ENCODE measurements at places on chromosomes 1 and 21.

- DNase-seq = no peak
Observed at GRCh38 chr1:55037733-55038551, 1.4 kb upstream of the PCSK9 start.

- peak; percentile 36 for DNase-seq
Observed at GRCh38 chr21:25582888-25583287, 24.4 kb downstream of the MRPL39 start.

DNA sequence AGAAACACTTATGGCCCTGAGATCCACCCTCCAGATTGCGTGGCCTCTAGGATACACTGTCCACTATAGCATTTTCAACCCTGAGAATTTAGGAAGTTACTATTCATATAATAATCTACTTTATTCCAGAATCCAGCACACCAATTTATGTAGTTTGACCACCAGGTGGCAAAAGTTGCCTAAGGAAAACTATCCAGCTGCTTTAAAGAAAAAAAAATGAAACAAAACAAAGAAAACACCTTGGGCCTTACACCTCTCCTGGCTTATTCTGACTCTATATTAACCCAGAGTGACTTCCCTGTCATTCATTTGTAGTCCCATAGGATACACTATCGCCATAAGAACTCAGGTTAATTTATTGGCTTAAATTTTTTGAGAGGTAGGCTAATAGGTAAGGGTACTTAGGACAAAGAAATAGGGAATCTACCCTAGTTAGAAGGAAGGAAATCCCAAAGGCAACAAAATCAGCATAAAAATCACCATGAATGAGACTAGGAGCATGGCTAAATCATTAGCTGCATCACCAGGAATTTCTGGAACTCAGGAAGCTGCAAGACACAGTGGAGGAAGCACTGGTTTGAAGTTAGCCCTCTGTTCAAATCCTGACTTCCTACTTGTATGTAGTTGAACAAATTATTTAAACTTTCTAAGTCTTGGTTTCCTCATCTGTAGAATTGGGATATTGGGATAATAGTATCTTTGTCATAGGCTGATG lies 107.5 kb downstream of the SPAG17 start:
- DNase-seq = no peak

DNA sequence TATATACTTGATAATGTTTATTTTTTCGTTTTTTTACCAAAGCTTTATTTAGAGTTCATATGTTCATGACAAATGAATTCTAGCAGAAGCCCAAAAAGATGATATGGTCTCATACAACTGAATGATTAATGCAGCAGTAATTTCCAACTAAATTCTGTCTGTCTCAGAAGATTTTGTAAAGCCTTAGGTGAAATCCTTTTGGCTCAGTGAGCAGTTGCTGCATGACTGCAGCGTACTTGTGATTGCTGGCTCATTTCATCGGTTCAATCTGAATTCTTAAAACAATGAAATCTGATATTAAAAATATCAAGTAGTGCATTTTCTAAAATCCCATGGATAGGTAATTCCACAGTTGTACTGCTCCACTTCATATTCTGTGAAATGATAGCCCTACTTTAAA lies 73.2 kb downstream of the AK5 start:
- no peak for DNase-seq

DNA sequence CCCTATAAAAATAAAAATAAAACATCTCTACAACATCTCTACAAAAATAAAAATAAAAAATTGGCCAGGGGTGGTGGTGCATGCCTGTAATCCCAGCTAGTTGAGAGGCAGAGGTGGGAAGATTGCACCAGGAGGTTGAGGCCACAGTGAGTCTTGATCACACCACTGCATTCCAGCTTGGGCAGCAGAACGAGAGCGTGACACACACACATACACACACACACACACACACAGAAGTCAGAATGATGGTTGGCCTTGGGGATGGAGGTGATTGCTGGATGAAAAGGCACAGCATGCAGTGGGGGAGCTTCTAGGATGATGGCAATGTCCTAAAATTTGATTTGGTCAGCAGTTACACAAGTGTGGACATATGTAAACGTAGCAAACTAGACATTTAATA lies 69.7 kb upstream of the SOD1 start:
- no peak for DNase-seq

DNA sequence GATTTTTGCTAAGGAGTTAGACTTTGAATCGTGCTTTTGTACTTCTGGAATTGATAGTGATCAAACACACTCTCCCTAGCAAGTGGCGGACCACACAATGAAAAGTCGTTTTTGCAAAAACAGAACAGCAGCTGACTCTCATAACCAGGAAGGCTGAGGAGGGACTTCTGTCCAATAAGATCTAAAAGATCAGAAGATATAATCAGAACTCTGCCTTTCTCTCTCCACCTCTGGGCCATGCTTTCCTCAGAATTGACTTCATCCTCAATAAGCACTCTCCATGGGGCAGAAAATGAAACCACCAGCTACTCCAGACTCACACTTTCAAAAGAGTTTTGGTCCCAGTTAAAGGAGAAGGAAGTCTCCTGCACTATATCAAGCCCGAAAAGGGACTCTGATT lies 55.3 kb upstream of the SAMD13 start:
- DNase-seq = no peak

GRCh38 chr1:24514946-24515345 lies 12.3 kb downstream of the RCAN3 start:
- no peak for DNase-seq

DNA sequence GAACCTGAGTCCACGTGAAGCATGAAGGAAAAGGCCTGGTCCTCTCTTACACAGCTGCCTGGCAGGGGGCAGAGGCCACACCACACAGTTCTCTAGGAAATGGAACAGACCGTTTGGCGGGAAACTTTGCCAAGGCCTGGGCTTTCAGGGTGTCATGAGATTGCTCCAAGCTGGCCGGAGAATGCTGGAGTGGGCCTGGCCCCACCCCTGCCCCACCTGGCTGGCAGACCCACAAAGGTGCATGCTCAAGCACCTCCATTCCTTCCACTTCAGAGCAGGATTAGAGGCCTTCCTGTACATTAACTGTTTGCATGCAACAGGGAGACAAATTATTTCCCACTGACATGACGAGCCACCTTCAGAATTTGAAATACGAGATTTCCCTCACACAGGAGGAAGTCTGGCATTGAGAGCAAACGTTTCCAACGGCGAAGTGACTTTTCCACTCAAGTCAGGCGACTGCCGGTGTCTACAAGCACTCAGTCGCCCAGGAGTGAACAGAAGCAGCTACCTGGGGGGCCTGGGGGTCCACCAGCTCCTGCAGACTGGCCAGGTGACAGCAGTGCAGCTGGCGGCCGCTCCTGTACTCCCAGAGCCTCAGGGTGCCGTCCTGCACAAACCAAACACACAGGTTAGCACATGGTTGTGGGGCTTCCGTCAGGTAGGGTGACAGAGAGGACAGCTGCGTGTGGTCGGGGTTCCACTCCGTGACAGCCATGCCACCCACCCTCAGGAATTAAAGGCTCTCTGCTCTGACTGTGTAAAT lies 24.0 kb downstream of the WDR4 start:
- no peak for DNase-seq

DNA sequence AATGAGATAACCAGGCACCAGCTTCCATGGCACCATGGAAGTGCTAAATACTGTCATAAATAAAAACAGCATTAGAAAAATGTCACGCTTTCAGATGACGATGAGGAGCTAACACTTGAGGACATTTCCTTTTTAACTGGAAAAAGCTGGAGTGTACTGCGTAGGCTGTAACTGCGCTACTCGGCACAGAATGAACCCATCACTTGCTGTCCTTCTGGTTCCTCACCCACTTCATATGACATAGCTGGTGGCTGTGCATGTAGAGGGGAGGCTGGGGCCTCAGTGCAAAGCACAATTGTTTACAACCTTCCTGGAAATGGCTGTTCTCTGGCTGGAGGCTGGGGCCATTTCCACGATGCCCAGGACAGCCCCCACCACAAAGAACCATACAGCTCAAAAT lies 55.7 kb downstream of the NTPCR start:
- no peak for DNase-seq

GRCh38 chr21:34184232-34184631 lies 110.9 kb downstream of the MRPS6 start:
- DNase-seq = no peak

DNA sequence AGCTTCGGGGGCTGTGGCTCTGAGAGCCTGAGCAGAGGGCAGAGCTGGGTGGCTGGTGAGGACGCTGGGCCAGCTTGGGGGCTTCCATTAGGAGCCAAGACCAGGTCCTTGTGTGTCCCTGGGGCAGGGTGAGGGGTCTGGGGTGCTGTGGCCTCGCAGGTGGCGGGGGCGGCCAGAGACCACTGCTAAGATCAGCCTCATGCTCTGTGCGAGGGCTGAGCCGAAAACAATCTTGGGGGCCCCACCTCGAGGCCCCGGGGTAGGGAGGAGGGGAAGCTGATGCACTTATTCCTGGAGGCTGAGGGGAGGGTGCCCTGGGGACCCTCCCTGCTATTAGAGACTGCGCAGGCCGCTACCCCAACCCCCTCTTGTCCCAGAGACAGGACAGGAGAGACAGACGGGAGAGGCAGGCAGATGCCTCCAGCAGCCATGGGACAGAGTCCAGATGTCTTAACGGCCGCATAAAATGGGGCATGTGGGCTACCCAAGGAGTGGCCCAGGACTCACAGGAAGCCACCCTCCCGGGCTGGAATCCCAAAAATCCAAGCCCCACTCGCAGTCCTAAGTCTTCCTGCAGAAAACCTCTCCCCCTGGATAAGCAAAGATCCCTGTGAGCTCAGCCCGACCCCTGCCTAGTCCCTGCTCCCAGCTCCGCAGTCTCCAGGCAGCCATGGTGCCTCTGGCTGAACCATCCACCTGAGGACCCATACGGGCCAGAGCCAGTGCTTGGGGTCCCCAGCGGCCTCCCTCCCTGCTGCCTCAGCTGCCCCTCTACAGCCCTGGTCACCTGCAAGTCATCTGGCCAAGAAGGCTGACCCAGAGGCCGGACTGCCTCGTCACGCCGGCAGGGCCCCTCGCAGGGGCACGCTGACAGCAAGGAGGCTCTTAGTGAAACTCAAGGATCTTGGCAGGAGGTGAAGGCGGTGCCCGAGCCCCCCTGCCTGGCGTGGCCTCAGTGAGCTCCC lies 43.6 kb upstream of the COL18A1 start:
- no peak for DNase-seq

- DNase-seq = peak; percentile 42
Observed at GRCh38 chr1:1215080-1215676, 1.2 kb upstream of the TNFRSF4 start.

GRCh38 chr1:43426221-43426620 lies 27.5 kb downstream of the HYI start:
- no peak for DNase-seq

DNA sequence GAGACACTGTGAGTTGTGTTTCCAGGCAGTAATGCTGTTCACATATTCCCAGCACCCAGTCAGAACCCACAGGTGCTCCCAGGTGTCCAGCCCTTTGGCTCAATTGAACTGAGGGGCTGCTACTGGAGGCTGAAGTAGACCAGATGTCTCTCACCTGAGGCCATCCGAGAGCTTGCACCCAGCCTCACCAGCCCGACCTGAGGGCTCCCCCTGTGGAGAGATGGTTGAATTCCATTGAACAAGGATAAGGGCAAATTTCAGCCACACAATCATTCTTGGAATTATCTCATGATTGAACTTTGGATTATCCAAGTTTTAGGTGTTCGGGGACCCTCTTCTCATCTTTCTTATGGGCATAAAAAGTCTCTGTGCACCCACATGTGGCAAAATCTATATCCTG lies 52.1 kb downstream of the OBSCN start:
- DNase-seq = no peak

DNA sequence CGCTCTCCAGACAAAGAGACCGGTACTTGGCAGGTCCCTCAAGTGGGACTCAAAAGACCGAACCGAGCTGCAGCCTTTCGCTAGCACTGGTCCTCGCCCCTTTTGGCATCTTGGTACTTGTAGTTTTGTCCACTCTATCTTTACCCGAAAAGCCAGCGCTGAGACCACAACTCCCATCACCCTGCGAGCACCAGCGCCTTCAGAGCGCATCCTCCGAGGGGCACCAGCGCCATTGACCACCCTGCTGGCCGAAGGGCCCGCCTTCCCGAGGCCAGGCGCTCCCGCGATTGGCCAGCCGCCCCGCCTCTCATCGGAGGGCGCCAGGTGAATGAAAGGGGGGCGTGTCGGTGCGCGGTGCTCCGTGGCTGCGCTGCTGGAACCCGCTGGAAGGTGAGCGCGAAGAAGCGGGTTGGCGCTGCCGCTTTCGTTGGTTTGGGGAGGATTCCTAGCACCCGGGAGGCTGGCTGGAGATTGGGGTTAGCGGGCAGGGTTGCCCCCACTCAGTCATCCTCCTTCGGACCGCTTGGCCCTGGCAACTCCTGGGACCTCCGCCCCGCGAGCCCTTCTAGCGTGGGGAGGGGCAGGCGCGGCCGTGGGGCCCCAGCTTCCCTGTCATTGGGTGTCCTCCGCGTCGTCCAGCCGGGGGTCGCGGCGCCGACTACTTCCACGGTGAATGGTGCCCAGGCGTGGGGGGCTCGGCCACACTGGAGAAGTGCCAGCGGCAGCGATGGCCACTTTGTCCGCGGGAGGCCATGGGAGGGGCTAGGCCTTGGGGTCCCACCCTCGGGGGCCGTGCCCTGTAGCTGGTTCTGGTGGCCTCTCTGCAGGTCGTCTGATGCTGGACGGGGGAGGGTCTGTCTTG lies at the start of gene ZBTB8B:
Gene ZBTB8B, plus strand, starts transcription at position 357 of the 862 bp plus-strand sequence. CDS start 5,553 bp downstream, outside the sequence.
- peak; percentile 65 for DNase-seq

GRCh38 chr1:15958793-15959192 lies 17.1 kb downstream of the ZBTB17 start:
- no peak for DNase-seq

GRCh38 chr1:108028841-108029388 lies 63.9 kb upstream of the VAV3 start:
- no peak for DNase-seq

DNA sequence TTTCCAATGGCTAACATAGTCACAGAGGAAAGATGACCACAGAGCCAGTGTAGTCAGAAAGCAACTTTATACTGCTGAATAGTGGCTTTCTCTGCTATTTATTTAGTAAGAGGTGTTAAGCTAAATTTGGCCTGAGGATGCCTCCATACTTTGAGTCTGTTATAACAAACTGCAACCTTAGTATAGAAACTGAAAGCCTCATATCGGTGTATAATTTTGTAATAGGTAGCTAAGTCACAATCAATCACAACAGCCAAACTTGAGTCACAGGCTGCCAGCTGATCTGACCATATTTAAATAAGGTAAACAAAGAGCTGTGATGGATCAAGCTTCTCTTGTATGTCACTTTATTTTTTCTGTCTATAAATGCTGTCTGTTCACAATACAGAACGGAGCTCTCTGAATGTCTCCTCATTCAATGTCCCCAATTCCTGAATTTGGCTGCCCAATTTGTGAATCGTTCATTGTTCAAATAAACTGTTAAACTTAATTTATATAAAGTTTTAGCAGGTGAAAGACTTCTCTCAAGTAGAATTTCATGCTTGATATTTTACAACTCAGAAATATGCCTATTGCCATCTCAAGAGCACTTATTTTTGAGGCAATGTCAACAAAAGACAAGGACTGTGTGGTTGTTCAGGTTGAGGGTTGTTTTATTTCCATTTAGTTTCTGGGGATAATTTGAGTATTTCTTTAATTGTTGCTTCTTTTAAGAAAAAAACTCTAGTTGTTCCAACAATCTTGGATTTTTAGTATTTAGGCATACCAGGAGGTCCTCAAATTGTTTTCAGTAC lies 339.7 kb upstream of the B3GALT2 start:
- no peak for DNase-seq

GRCh38 chr1:162316187-162316586 lies 60.5 kb downstream of the SPATA46 start:
- DNase-seq = no peak

Measured in stimulated activated CD4-positive, alpha-beta T cell treated with anti-CD3 and anti-CD28 coated beads, Interleukin-15, amount 100 ng/mL, for 24 hours (primary cell).